ENCODE measurements at places on chromosomes 7 and 10.

- no peak for DNase-seq
Observed at GRCh38 chr10:61662794-61663259, at the start of gene CABCOCO1. CABCOCO1 (plus strand) TSS chr10:61662929; CDS start chr10:61662973, 44 bp downstream.

GRCh38 chr7:135706858-135707569 is 21.0 kb downstream of the SLC13A4 start:
- no peak for DNase-seq

DNA sequence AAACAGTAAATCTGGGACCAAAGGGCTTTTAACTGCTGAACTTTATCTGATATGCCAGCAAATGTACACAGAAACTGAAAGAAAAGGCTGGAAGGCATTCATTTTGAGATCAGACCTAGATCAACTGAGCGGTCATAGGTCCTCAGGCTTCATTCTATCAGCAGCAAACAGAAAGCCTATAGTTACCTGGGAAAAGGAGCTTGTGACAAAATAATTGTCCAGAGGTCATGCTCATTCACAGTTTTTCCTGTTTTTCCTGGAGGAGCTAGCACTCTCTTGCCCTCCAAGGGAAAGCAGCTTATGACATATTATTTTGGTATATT is 320.2 kb downstream of the AHR start:
- no peak for DNase-seq

- peak; percentile 33 for DNase-seq
Observed at GRCh38 chr7:157490465-157490912, 153.7 kb downstream of the DNAJB6 start.

DNA sequence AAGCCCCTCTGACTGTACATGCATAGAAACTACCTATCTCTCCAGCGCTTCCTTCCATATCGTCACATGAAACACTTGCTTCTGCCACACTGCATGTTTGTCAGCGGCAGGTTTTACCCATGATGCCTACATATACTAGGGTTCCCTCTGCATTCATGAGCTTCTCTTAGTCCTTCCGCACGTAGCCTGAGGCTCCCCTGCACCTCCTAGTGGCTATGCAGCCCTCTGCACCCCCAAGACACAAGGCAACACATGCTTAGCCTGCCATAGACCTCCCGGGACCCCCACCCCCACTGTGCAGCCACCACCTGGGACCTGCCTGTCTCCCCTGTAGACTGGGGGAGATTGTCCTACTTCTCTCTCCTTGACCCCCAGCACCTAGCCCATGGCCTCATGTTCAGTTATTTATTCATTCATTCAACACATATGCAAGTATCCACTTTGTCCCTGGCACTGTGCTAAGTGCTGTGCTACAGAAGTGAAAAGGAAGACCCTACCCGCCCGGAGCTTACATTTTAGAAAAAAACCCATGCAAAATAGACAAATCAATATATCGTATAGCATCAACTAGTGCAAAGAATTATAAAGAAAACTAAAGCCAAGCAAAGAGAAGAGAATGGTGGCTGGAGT is 23.5 kb downstream of the TMEM273 start:
- no peak for DNase-seq

GRCh38 chr7:7110706-7111105 is 71.6 kb upstream of the C1GALT1 start:
- no peak for DNase-seq

DNA sequence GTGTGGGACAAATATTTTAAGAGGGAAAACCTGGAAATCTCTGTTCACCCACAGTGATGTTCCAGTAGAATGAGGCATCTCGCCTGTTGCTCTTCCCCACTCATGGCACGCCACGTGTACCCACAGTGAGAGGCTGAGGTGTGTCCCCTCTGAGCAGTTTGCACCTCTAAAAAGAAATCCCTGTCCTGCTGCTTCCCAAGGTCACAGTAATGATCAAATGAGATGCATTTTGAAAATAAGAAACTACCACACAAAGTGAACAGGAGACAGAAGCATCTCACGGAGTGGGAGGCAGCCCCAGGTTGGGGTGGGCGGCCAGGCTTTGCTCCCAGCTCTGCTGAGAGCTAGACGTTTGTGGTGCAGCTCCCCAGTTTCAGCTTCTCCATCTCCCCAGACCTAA is 12.4 kb upstream of the ZNF777 start:
- DNase-seq, result no peak

DNA sequence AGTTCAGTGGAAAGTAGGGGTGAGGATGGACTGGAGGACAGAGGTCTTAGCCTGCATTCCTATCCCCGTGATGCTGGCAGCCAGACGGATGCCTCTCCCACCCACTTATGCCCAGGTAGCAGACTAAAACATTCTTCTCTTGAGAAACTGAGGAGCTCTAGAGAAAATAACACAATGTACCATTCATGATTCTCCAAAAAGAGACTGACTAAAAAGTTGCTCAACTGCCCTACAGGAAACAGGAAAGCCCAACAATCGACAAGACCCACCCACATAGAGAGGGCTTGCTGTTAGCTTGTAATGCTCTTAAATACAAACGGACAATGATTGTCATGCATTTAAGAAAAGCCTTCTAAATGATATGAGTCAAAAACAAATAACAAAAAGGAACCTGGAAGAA is 33.2 kb upstream of the PDE1C start:
- DNase-seq, result no peak

DNA sequence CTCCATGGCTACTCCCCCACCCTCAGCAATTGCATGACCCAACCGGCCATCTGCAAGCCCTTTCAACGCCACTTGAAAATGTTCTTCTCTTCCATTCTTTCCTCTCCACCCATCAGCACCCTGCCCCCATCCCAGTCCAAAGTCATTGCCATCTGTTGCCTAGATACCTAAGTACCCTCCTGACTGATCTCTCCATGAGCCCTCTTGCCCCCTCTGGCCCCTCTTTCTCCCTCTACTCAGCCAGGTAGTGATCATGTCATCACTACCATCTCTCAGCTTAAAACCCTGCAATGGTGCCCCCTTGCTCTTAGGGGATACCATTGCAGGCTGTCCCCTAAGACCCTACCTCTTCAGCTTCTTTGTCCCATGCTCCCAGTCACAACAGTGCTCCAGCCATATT is 30.5 kb upstream of the BTRC start:
- DNase-seq, result no peak

DNA sequence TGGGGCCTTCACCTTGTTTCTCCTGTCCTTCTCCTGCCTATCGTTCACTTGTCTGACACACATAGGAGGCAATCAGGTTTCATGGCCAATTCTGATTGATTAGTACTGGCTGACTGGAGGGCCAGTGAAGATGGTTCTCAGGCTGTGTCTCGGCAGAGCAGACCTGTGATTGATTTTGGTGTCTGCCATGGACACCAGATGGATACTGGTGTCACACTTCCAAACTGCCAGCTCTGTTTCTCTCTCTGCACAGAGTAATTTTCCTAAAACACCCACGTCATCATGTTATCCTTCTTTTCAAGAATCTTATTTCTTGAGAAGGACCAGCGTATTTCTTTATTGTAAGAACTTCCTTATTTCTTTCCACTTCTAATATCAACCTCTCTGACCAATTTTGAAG is 117.1 kb downstream of the ICA1 start:
- DNase-seq, result no peak

- DNase-seq, result no peak
Observed at GRCh38 chr7:40490603-40490924, 355.8 kb downstream of the SUGCT start.

GRCh38 chr10:125761961-125762360 is 13.7 kb downstream of the MMP21 start:
- no peak for DNase-seq

GRCh38 chr7:5629941-5630340 is 151.5 kb downstream of the RNF216 start:
- DNase-seq, result no peak

DNA sequence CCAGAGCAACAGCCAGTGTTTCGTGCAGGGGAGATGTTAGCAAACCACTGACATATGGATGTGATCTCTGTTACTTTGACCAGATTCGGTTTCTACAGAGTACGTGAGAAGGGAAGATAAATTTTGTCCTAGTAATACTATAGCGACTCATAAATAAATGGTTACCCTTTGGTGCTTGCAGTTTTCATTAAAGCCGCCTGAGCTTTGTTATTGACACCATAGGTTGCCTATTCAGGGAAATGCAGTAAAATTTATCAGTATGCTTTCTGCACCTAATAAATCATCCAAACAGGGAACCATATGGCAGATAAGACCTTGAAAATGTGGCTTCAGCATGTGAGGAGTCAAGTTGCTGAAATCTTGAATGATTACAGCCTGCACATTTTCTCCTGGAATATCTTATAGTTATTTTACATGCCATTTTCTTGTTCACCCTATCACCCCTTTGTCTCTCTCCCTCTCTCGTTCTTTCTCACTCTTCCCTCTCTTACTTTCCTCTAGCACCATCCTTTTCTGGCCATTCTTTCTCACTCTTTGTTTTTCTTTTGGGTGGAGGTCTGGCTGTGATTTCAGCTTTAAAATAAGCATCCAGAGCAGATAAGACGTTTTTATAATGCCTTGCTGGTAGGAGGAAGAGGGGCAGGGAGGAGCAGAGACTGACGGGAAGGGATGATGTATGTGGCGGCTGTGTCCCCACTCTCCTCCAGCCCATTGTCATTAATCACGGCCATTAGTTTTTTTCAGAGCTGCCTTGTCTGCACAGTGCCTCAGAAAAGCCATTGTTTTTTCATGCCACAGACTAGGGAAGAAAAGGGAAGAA is 182.5 kb downstream of the LRMDA start:
- DNase-seq, result no peak

DNA sequence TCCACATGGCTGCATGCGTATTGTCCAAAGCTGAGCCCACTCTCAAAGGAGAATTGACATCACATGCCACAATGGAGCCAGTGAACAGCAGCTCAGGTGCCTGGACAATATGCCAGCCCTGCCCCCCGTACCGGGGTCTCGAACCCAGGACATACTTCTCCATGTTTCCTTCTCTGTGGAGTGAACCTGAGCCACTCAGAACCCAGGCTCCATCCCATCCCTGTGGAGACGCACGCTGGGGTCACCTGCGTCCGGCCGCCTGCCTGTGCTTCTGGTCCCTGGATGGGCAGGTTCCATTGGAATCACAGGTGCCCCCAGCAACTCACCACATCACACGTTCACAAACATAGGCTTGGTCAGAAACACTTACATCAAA is 229.8 kb downstream of the DNAJB6 start:
- DNase-seq, result no peak

DNA sequence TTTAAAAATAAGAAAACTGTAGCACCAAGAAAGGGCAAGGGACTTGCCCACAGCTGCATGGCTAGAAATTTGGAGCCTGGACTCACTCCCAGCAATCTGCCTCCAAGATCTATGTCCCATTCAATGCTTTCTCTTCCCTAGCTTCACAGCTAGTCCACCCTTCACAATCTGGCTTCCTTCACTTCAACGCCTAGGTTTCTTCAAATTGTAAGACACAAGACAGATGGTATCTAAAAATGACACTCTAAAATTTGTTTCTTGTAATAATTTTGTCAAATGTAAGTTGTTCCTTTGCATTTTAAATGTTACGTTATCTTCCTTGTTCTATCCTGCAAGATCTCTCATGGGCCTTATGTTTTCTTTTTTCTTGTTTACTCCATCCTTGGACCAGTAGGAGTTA is 48.6 kb downstream of the CTTNBP2 start:
- DNase-seq, result no peak

DNA sequence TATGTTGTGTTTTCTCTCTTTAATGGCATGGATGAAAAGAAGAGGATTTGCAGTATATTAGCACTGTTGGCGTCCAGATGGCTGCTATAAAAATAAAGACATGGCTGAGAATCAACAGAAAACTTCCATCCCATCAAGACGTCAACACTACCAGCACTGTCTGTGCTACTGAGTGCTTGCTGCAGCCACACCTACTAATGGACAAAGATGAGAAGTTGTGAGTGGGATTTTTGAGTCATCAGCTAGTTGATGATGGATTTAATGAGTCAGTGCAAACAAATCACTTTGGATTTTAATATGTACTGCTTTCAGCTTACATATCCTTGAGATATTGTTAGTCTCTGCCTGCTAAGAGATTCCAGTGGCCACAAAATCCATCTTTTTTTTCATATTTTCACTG is 631.0 kb upstream of the ANKRD30A start:
- DNase-seq, result no peak

GRCh38 chr7:95596198-95597063 is at the start of gene PDK4:
PDK4 (minus strand) TSS chr7:95596516; CDS start chr7:95596293, 223 bp downstream.
- no peak for DNase-seq

- no peak for DNase-seq
Observed at GRCh38 chr7:43766564-43766963, 8.1 kb downstream of the BLVRA start.

DNA sequence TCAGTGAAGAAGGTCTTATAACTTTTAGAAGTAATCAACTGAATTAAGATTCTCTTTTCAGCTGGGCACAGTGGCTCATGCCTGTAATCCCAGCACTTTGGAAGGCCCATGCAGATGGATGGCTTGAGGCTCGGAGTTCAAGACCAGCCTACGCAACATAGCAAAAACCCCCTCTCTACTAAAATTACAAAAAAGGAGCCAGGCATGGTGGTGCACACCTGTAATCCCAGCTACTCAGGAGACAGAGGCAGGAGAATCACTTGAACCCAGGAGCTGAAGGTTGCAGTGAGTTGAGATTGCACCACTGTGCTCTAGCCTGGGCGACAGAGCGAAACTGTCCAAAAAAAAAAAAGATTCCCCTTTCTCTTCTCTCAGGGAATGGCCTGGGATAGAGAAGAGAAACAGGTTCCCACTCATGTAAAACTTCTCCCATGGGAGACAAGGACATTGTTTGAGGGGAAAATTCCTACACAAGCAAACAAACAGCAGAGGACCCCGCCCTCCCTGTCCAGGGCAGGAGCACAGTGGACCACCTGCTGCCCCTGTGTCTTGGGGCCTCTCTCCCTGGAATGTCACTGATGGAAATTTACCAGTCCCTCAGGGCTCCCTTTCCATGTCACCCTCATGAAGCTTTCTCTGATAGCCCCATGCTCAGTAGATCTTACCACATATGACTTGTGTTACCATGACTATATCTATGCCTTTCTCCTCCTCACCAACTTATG is 5.6 kb downstream of the IL2RA start:
- no peak for DNase-seq

GRCh38 chr10:113967126-113967525 is 76.5 kb upstream of the ADRB1 start:
- DNase-seq, result no peak

DNA sequence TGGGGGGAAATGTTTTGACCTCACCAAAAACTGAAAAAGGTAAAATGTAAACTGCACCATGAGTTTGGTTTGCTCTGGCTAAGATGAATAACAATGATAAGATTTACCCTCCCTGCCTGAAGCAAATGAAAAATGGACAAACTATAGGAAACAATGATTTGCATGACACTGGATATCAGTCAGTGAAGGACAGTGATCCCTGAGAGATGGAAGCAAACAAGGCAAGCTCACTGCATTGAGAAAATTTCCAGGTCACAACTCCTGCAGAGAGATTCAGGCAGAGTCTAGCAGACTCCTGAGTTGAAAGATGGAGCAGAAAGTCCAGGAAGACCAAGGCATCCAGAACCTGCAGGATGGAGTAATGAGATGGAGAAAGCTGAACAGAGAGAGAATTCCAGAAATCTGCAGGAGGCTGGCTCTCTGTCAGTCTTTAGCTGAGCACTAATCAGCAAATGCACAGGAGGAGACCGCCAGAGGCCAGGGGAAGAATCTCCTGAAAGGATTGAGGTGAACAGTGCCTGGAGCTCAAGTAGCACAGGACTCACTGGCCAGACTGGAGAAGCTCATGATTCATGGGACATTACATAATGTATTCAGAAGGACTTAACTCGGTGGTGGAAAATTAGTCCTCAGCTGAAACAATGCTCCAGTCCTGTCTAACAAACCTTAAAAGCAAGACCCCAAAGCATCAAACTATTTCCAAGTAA is 51.2 kb upstream of the PALS2 start:
- no peak for DNase-seq

GRCh38 chr10:108545921-108546320 is 1377.4 kb downstream of the XPNPEP1 start:
- no peak for DNase-seq

- no peak for DNase-seq
Observed at GRCh38 chr10:2556883-2557282, 510.5 kb upstream of the PFKP start.

Data from stimulated activated CD4-positive, alpha-beta T cell treated with anti-CD3 and anti-CD28 coated beads, TNF-alpha, amount 100 ng/mL, for 24 hours (primary cell).